Hematopoietic multipotent progenitor cell (in vitro differentiated cells): ENCODE measurements at places on chromosomes 6 and 20.

- DNase-seq = no peak
Measured at GRCh38 chr6:46715141-46715540, 20.0 kb downstream of the PLA2G7 start.

- DNase-seq = no peak
Measured at GRCh38 chr6:153038378-153039057, 36.0 kb upstream of the MTRF1L start.

DNA sequence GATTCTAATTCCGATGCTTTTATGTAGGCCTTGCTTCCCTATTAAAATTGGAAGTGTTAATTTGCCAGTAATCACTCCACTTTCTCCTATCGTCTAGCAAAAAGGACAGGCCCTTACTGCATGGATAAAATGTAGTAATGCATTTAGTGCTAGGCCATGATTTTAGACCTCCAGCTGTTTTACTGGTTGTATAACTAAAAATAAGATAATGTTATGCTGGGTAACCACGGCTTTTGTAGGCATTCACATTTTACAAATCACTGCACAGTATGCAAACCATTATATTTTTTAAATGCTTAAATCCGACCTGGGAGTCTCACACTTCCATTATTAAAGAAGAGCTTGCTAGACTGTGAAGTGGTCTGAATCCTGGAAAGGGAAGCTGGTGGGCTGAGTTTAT, 179.5 kb downstream of the TFAP2A start:
- DNase-seq = no peak

- no peak for DNase-seq
Measured at GRCh38 chr20:11895861-11896387, 21.8 kb upstream of the BTBD3 start.

DNA sequence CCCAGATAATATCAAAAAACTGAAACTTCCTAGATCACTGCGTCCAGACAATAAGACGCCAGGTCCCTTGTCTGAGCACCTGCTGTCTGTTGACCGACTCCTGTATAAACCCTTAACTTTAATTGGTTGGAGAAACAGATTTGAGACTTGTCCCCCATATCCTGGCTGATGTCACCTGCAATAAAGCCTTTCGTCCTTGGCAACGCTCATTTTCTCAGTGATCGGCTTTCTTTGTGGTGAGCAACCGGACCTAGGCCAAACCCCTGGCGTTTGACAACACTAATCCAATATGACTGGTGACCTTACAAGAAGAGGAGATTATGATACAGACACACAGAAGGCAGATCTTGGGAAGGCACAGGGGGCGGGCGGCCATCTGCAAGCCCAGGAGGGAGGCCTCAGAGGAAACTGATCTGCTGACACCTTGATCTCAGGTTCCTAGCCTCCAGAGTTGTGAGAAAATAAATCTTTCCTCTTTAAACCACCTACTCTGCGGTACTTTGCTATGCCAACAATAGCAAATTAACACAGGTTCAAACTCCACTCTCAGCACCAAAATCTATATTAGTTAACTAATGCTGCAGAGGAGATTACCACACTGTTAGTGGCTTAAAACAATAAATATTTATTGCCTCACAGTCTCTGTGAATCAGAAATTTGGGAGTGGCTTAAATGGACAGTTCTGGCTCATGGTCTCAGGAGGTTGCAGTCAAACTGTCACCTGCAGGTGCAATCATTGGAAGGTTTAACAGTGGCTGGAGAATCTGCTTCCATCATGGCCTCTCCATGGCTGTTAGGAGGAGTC, 178.7 kb downstream of the OTOR start:
- no peak for DNase-seq

DNA sequence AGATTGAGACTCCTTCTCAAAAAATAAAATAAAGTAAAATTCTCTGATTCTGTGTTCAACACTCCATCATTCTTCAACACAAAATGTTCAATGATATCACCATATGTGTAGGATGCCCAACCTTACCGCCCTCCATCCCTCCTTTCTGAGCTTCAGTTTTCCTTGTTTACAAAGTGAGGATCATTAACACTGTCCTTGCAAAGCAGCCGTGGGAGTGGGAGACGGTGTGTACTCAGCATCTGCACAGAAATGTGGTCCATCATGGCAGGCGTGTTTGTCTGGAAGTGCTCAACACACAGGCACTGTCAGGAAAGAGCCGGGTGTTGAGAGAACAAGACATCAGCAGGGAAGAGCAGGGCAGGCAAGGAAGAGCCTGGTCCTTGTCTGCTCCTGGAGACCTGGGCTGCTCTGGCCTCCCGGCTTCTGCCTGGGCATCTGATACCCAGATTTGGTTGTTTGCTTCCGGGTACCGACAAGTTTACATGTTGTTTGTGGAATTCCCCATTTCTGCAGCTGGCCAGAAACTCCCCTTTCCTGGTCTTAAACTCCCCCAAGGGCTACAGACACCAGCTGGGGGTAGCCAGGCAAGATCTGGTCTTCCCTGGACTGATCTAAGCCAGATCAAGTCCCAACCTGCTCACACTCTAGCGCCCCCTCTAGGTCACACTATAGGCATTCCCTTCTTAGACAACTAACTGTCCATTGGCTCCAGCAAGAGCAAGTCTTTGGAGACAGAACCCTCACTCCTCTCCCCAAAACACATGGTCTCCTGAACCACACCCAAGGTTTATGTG, 26.7 kb upstream of the TTPAL start:
- peak; percentile 36 for DNase-seq

DNA sequence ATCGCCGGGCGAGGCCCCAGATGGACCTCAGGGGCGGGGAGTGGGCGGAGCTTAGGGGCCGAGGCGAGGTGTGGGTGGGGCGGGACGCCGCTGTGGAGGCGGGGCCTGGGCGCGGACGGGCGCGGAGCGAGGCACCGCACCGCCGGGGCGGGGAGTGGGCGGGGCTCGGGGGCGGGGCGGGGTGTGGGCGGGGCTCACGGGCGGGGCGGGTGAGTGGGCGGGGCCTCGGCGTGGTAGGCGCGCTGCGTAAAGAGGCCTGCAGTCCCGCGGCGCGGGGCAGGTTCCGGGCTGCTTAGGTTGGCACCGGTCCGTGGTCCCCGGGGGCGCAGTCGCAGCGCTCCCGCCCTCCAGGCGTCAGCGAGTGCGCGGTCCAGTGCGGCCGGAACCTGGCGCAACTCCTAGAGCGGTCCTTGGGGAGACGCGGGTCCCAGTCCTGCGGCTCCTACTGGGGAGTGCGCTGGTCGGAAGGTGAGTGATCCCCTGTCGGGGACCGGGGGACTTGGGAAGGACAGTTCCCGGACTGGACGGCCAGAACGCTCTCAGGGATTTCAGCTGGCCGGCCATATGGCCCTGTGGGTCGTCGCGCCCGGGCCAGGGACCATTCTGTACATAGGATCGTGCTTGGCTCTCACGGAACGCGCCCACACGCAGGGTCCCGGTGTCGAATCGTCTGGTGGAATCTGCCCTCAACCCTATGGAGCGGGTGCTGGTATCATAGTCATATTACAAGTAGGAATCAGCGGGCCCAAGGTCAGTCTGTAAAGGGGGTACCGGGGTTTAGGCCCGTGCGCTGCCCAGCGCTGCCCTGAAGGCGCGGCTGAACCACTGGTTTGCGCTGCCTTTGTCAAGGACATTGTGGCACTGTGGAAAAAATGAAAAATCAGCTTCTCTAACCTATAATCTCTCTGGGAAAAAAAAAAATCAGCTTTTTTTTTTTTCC, at the start of gene NQO2:
NQO2 (plus strand) TSS at position 277 of the 940 bp plus-strand sequence. CDS start 6,659 bp downstream, outside the sequence.
- peak; percentile 85 for DNase-seq

- DNase-seq = no peak
Measured at GRCh38 chr20:47224300-47224791, 132.2 kb downstream of the ZMYND8 start.

DNA sequence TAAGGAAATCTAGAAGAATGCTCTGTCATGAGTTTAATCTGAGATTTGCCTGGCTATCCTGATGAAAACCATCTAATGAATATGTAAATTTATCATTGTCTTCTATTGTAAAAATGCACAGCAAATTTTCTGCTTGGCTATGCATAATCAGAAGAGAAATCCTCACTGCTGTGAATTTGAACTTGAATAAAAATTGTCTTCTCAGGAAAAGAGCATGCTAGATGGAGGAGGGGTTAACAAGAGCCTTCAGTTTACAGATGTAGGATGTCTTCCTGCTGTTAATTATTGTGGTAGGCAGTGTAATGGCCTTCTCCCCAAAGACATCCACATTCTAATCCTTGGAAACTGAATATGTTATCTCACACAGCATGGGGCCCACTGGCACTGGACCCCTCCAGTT, 45.8 kb downstream of the ANKEF1 start:
- no peak for DNase-seq

GRCh38 chr20:54065601-54066038, 4.8 kb downstream of the BCAS1 start:
- DNase-seq = peak; percentile 29

DNA sequence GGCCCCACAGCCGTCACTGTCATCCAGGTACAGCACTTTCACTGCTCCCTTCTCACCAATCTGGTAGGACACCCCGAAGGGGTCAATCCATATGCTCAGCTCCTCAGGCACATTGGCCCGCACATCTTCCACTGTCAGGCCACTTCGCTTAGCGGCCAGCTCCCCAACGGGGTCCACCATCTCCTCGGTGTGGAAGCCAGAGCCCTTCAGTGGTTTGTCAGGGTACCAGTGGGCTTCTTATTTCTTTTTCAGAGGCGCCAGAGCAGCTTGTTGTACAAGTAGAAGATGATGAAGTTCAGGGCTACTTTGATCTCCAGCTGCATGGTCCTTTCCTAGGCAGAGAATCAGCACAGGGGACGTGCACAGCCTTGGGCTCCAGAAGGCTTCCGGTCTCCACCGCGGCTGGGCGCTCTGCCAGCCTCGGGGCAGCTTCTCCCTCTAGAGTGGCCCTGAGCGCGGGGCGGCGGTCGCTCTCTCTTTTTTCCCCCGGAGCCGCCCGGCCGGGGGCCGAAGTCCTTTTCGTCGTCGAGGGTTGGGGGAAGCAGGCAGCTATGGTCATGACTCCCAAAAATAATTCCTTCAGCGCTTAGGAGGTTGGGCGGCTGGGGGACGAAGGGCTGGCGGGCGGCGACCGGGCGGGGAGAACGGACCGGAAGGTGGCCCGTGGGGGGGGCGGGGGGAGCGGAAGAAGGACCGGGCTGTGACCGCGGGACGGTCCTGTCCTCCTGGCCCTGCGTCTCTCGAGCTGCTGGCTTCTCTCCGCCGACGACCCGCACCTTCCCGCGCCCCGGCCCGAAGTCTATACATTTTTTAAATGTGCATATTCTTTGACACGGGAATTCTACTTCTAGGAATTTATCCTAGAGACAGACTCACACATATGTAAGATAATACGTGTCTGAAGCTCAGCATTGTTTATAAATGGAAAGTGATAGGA, 6.5 kb upstream of the ZSCAN9 start:
- peak; percentile 78 for DNase-seq

DNA sequence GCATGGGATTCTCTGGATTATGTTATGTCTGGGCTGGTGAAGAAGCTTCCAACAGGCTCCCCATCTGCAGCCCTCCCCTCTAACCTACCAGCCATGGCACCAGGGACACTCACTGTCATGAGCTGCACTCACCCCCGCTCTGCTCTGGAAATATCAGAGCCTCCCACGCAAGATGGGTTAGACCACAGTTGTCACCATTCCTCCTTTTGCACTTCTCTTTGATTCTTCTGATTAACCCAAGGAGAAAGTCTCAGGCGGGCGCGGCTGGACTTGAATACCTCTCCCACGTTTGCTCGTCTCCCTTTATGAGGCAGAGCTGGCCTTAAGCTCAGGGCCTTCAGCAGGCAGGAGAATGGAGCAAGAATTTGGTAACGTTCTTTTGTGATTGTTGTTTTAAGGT, 128.1 kb downstream of the CEBPB start:
- no peak for DNase-seq

- DNase-seq = no peak
Measured at GRCh38 chr20:37989601-37990295, 43.5 kb downstream of the TTI1 start.

DNA sequence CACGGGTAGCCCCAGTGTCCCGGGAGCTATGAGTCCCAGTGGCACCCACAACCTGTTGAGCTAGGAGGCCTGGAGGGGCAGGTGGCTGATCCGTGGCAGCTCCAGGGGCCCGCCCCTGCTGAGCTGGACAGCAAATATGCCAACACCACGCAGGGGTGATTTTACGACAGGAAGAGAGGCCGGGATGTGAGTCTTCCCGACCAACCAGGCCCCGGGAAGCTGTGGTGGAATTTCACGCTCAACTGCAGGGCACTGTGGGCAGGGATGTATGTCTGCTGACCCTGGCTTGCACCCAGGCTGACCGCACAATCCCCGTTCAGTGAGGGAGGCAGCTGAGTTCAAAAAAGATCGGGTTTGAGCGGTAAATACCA, 183.9 kb downstream of the ERMARD start:
- no peak for DNase-seq

DNA sequence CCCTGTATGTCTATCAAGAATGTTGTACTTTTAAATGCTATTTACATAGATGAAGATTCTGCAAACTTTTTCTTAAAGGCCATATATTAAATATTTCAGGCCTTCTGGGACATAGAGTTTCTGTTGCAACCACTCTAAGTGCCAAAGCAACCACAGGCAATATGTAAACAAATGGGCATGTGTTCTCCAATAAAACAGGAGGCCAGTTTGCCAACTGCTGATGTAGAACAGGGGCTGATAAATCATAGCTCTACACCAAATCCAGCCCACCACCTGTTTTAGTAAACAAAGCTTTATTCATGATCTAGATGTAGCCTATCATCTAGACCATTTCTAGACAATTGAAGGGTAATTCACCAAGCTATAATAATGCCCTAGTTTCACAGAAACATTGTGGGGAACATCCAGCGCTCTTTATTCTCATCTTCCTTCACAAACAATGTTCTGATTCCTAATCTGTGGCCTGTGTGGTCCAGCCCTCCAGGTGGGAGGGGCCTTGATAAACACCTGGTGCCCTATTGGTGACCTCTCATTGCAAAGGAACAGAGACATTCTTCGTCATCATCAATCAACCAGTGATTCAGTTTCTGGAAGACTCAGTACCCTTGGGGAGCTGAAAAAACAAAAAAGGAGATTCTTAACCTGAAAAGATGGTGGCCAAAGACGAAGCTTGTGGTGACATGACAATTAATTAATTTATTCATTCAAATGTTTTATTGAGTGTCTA, 80.2 kb downstream of the PREP start:
- DNase-seq = no peak

DNA sequence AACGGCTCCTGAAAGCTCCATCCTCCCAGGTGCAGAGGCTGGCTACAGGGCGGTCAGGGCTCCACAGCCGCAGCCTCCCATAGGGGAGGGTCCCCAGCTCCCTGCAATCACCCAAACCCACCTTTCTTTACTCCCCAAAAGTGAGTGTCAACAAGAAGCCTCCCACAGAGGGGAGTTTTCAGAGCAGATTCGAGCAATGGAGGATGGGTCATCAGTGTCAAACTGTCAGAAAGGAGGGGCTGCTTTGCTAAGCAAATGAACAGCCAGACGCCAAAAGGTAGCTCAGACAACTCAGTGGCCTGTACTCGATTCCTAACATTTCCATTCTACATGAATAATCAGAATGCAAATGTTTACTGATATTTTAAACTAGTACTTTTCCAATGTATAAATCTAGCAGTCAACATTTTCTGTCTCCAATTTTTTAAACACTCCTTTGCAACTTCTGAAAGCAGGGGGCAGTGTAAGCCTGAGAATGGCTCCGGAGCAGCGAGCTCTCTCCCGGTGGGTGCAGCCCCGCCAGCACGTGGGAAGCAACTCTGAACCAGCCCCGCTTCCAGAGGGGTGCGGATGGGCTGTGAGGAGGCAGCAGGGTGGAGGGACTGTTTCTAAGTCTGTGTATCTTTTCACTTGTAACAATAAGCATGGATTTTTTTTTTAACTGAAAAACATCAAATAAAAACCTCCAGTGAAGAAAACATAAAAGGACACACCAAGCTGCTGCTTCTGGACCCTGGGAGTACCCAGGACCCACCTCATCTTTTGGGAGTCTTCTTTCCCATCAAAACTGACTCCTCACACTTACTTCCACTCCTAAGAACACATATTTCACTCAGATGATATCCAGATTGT, 54.9 kb downstream of the TAF4 start:
- DNase-seq = peak; percentile 56

GRCh38 chr20:58906894-58907293, 54.4 kb downstream of the GNAS start:
- DNase-seq = no peak
